ENCODE measurements at places on chromosomes 7 and 10.

DNA sequence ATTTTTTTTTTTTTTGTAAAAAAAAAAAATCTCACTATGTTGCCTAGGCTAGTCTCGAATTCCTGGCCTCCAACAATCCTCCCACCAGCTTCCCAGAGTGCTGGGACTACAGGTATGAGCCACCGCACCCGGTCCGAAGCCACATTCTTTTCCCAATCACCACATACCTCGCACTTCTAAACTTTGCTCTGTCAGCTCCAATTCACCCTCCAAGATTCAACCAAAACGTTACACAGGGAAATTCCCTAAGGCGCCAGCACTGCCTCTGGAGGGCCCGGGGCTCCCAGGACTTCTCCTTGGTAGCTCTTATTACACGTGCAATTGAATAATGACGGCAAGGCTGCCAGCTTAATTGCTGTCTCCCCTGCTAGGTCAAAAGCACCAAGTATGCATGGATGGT lies 10.3 kb upstream of the DNAAF5 start:
- no peak for DNase-seq

DNA sequence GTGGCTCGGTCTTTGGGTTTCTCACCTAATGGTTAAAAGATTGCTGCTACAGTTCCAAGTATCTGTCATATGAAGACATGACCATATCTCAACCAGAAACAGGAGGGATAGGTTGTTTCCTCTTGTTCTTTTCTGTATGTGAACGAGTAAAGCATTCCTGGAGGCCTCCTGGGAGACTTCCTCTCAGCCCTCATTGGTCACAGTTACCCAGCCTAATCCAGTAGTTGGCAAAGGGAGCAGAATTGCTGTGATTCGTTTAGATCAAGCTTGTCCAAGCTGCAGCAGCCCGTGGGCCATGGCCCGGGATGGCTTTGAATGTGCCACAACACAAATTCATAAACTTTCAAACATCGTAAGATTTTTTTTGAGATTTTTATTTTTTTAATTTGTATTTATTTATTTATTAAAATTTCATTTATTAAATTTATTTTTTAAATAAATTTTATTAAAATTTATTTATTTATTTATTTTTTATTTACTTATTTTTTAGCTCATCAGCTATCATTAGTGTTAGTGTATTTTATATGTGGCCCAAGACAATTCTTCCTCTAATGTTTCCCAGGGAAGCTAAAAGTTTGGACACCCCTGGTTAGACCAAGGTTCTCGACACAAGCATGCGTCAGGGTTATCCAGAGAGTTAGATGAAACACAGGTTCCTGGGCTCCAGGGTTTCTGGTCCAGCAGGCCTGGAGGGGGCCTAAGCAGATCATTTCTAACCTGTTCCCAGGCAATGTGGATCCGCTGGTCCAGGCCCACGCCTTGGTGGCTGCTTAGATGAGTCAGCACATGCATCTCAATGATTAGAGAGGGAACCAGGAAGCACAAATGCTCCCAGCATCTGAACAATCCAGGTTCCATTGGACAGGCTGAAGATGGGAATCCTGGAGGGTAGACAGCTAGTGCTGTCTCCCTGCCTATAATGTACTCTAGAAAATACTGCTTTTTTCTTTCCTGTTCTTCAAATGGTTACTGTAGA lies 25.6 kb downstream of the CDC123 start:
- no peak for DNase-seq

DNA sequence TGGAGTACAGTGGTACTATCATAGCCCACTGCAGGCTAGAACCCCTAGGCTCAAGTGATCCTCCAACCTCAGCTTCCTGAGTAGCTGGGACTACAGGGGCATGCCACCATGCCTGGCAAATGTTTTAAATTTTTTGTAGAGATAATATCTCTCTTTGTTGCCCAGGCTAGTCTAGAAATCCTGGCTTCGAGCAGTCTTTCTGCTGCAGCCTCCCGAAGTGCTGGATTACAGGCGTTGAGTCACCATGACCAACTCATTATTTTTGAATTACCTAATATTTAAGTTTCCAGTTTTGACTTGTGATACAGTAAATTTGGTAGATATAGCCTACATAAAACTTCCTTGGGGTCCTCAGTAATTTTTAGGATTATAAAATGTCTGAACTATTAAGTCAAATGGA lies 74.1 kb downstream of the RUNDC3B start:
- DNase-seq: no peak

GRCh38 chr10:32417911-32418547 lies 27.9 kb upstream of the CCDC7 start:
- DNase-seq: no peak

DNA sequence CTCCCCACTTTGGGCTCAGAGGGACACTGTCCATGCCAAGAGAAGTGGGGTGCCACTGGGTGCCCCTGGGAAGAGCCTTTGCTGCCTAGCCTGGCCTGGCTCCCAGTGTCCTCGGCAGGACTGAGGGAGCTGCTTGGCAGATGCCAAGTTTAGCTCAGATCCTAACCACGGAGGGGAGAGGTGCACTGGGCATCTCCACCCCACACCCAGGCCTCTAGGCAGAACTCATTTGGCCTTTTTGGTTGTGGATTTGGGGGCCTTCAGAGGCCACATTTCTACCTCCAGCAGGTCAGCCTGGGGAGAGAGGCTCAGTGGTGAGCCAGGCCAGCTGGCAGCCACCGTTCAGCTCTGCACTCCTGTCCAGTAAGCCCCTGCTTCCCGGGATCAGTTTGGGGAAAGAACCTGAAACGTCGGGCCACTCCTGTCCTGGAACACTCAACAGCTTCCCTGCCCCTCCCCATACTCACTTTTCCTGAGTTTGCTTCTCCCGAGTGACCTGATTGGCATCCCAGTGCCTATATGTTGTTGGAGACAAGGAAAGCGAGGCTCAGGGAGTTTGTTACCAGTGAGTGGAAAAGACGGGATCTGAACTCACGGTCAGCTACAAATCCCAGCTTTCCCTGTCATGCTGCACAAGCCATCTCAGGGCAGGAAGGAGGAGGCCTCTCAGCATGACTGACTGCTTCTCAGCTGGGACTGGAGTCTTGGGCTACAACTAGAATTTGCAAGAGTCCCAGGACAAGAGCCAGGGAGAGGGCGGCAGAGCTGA lies 11.2 kb upstream of the CXCL12 start:
- DNase-seq: no peak

GRCh38 chr7:28955718-28956607 lies 2.2 kb downstream of the TRIL start:
- peak; percentile 22 for DNase-seq

- no peak for DNase-seq
Observed at GRCh38 chr10:22133749-22134624, 83.8 kb downstream of the EBLN1 start.

All from stimulated activated CD4-positive, alpha-beta T cell treated with anti-CD3 and anti-CD28 coated beads, Interleukin-4, amount 100 ng/mL, for 48 hours (primary cell).